ENCODE measurements at places on chromosomes 11 and 22. TPM values are rescaled to one million over a fixed set of nuclear protein-coding genes. Genes with fewer than 3 reads are reported as not detected.

AMBRA1 gene
- total RNA-seq, result 26.1 TPM

POLD3 gene
- total RNA-seq, result 23.7 TPM

- DNase-seq, result no peak
These were observed 29.4 kb downstream of the LGR4 start for GRCh38 chr11:27443227-27443626.

DNA sequence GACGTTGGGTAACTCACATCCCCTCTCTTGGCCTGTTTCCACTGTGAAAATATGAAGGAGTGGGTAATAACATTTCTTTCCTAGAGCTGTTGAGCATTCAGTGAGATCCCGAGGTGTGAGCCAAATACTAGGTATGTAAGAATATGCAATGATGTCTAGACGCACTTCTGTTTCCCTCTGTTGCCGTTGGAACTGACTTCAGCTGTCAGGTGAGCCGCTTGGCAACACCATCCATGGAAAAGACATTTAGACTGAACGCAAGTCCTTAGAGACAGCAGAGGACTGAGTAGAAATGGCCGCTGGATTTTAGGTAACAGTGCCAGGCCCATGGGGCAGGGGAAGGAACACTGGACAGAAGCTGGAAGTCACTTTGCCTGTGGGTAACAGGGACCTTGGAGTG lies 29.5 kb upstream of the SHANK2 start:
- no peak for DNase-seq

Data from HepG2 (cell line).